Ammon's horn (tissue), 1 donor: ENCODE measurements at places on chromosomes 5 and 9.

- DNase-seq: no peak
Observed at GRCh38 chr9:33202018-33202417, 34.9 kb upstream of the B4GALT1 start.

GRCh38 chr9:123361086-123361730 lies 5.2 kb downstream of the CRB2 start:
- DNase-seq: no peak

DNA sequence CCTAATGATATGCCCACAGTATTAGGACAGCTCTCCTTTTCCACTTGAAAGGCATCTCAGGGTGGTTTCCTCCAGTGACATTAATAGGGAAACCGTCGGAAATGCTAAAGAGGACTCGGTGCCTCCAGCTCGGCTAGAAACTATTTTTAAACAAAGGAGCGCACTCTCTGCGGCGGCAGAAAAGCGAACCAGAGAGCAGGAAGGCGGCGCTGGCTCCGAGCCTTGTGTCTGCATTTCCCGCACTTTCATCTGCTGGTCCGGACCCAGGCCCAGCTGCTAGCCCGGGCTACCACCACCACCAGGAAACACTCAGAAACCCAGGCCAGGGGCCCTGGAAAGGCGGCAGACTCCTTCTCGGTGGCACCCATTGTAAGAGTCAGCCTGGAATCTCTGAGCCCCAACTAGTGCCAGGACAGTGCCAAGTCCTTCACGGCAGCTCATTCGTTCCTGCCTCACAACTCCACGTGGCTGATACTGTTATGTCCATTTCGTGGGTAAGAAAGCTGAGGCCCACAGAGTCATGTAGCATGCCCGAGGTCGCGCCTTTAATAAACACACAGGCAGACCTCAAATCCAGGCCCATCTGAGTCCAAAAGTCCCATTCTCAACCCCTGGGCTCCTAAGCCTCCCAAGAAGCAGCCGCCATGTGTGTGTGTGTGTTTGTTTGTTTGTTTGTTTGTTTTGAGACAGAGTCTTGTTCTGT lies 73.9 kb downstream of the VAV2 start:
- no peak for DNase-seq

- DNase-seq: no peak
Observed at GRCh38 chr5:54833590-54833989, 151.8 kb downstream of the ESM1 start.

GRCh38 chr5:96869372-96869641 lies 7.0 kb upstream of the ERAP2 start:
- DNase-seq: no peak

DNA sequence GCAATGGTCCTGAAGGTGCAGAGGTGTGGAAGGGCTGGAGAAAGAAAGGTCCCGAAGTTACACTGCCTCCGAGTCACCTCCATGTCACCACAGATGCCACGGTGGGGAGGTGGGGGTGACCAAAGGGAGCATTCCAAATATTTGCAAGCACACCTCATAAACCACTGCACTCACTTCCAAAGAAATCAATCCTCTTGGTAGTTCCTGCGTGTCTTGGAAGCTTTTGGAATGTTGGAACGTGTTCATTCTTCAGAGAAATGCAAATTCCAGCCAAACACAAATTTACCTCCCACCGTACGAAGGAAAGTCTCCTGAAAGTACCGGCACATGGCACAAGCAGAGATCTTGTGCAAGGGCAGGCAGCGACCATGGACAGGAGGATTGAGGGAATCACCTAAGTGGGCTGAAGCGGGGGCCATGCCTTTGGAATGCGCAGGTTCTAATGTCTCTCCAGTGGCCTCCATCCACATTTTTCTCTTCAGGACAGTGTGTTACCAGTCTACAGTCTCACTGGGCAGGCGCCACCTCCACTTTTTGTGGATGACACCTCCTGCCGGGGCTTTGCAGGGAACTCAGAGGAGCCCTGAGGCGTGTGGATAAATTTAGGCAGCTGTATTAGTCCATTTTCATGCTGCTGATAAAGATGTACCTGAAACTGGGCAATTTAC lies 54.0 kb downstream of the NSUN2 start:
- no peak for DNase-seq

GRCh38 chr9:130908146-130908877 lies 11.7 kb upstream of the QRFP start:
- DNase-seq: no peak

DNA sequence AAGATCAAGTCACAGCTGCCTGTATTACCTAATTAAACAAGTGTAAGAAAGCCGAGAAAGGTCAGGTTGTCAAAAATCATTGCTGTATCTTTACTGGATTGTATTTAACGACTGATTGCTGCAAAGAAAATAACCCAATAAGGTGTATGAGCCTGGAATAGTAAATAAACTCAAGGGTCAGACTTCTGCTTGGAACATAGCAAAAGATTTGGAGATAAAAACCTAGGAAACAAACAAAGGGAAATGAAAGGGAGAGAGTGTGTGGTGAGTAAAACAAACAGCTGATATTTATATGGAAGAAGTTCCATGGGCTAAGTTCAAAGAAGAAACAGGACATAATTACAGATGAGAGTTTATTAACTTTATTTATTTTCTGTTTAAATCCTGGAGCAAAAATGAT lies 354.0 kb downstream of the TLR4 start:
- no peak for DNase-seq

GRCh38 chr9:35526087-35526801 lies 36.3 kb downstream of the RUSC2 start:
- DNase-seq: no peak
